ENCODE measurements at places on chromosomes 1 and 21. TPM values are rescaled to one million over a fixed set of nuclear protein-coding genes. Genes with fewer than 3 reads are reported as not detected.

The MPZ gene
- 2.0 TPM for total RNA-seq

The UBE2U gene
- total RNA-seq = not detected

DNA sequence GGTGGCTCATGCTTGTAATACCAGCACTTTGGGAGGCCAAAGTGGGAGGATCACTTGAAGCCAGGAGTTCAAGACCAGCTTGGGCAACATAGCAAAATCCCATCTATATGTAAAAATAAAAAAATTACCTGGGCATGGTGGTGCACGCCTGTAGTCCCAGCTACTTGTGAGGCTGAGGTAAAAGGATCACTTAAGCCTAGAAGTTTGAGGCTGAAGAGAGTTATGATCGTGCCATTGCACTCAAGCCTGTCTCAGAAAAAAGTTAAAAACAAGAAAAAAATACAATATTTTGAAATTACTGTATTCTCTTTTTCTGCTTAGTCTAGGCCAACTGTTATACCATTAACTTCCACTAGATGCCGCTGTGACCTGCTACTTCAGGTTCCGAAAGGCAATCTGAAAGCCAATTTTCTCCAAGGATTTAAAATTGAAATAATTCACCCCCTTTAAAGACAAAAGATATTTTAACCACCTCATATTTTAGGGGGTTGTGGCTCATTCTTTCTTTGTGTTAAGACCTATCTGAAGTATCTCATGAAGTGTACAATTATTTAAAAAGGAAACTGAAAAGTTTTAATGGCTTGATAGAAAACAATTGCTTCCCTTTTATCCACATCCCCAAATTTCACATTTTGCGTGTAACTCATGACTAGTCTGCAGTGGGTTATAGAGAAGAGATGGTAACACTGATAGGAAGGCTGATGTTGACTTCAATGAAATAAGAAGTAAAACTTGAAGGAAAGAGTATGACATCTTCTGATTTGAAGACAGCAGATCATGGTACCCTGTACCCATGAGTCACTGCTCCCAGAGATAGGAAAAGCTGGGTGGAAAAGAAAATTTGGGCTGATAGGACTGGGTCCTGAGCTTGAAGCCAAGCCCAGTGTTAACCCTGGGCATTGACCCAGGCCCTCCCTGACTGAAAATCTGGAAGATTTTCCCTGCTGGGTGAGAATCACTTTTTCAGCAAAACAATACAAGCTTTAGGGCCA, 24.4 kb upstream of the CLDN14 start:
- DNase-seq = no peak
- H3K27ac ChIP-seq = no peak overlapping the region
- H3K27me3 ChIP-seq = no peaks in the 10 kb centered on the region
- no peaks in the 10 kb centered on the region for H3K36me3 ChIP-seq

GRCh38 chr1:60160141-60160540, 86.6 kb upstream of the C1orf87 start:
- no peaks in the 10 kb centered on the region for H3K4me1 ChIP-seq
- no peak overlapping the region for H3K4me3 ChIP-seq
- DNase-seq = no peak

- no peak for DNase-seq
- H3K36me3 ChIP-seq = no peaks in the 10 kb centered on the region
- no peaks in the 10 kb centered on the region for H3K4me1 ChIP-seq
- H3K4me3 ChIP-seq = no peak overlapping the region
- no peak overlapping the region for H3K27ac ChIP-seq
Measured at GRCh38 chr1:179425186-179425585, 59.4 kb downstream of the AXDND1 start.
